ENCODE measurements at places on chromosomes 3 and 15.

GRCh38 chr3:46660543-46661523 lies 32.6 kb downstream of the ALS2CL start:
- H3K27me3 ChIP-seq = no peaks in the 10 kb centered on the region
- no peak overlapping the region for H3K4me3 ChIP-seq
- no peak overlapping the region for H3K27ac ChIP-seq
- no peak for DNase-seq

GRCh38 chr3:151316267-151316991 lies at the start of gene GPR87:
Gene GPR87 (minus strand): TSS chr3:151316820. CDS start chr3:151300100, 16,720 bp downstream.
- no peak for DNase-seq
- H3K36me3 ChIP-seq = no peaks in the 10 kb centered on the region
- H3K27me3 ChIP-seq = no peaks in the 10 kb centered on the region
- no peak within 1 kb of the TSS for H3K4me3 ChIP-seq
- H3K27ac ChIP-seq = no peak within 1 kb of the TSS
- no peaks in the 10 kb centered on the region for H3K4me1 ChIP-seq

- H3K27ac ChIP-seq = no peak overlapping the region
- H3K4me1 ChIP-seq = no peaks in the 10 kb centered on the region
- no peaks in the 10 kb centered on the region for H3K27me3 ChIP-seq
- no peak overlapping the region for H3K4me3 ChIP-seq
- DNase-seq = no peak
These were observed 57.9 kb downstream of the PRICKLE2 start for GRCh38 chr3:64167351-64167750.

DNA sequence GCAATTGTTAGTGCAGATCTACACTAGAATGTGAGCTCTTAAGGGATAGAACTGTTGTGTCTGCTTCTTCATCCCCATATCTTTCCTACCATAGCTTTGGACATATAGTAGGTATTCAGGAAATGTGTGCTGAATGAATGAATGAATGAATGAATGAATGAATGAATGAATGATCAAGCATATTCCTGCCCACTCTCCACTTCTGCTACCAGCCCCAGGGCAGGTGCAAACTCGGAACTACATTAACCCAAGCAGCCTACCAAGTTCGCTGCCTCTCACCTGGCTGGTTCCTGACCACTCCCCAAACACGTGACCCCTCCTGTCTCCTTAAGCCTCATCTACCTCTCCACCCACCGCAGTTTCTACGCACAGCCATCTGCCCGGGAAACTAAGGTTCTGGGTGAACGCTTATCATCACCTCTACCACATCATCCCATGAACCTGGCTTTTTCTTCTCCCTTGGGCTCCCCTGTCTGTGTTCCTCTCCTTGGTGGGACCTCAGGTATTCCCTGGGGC lies 26.8 kb downstream of the PAQR5 start:
- H3K4me1 ChIP-seq = no peaks in the 10 kb centered on the region
- no peak overlapping the region for H3K27ac ChIP-seq
- H3K4me3 ChIP-seq = no peak overlapping the region
- no peak for DNase-seq

- H3K27me3 ChIP-seq = no peaks in the 10 kb centered on the region
- no peaks in the 10 kb centered on the region for H3K4me1 ChIP-seq
- H3K4me3 ChIP-seq = no peak overlapping the region
- no peak for DNase-seq
These were observed 131.3 kb upstream of the CTDSPL start for GRCh38 chr3:37730383-37730782.

DNA sequence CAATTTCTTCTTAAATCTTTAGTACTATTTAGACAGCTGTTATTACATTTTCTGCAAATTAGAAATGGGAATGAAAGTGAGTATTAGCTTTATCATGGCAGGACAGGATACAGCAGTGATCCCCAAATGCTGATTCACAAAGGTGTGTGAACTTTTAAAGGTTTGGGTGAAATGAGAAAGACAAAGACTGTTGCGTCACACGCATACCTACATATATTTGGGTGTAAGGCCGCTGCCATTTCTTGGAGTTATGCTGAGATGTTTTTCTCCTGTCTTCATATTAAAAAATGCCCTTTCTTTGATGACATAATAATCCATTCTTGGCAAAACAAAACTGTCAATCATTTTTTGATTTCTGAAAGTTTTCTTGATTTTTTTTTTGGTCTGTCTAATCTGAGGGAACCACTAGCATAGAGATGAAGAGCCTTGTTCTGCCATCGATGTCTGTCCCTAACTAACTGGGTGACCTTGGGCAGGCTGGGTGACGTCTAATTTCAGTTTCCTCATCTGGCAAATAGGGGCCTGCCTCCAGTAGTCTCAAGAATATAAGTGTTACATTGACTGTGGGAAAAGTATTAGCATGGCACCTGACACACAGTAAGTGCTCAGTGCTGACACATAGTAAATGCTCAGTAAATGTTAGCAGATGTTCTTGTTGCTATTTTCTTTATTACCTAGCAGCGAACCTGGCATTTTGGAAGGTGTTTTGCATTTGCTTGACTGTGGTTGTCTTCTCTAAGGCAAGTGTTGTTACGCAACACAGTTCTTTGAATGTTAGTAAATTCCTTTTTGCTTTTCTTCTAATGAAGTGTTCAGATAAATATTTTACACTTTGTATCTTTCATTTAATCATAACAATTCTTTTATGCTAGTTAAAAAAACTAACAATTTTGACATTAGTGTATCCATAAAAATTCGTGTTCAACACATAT lies 5.0 kb downstream of the MITF start:
- no peak overlapping the region for H3K4me3 ChIP-seq
- H3K27ac ChIP-seq = no peak overlapping the region
- H3K27me3 ChIP-seq = peaks cover 19% of the 10 kb centered on the region
- peaks cover 60% of the 10 kb centered on the region for H3K4me1 ChIP-seq

- no peaks in the 10 kb centered on the region for H3K4me1 ChIP-seq
- H3K27ac ChIP-seq = no peak overlapping the region
- DNase-seq = no peak
These were observed 37.8 kb downstream of the SLC27A2 start for GRCh38 chr15:50219820-50220219.

- H3K27ac ChIP-seq = no peak overlapping the region
- H3K4me3 ChIP-seq = no peak overlapping the region
- no peaks in the 10 kb centered on the region for H3K36me3 ChIP-seq
- DNase-seq = no peak
- H3K4me1 ChIP-seq = peaks cover 8% of the 10 kb centered on the region
These were observed 40.6 kb downstream of the ITPR1 start for GRCh38 chr3:4533489-4534443.

GRCh38 chr3:13365390-13366379 lies 54.4 kb downstream of the NUP210 start:
- no peaks in the 10 kb centered on the region for H3K27me3 ChIP-seq
- H3K4me1 ChIP-seq = no peaks in the 10 kb centered on the region
- DNase-seq = no peak
- no peak overlapping the region for H3K27ac ChIP-seq

- H3K27me3 ChIP-seq = no peaks in the 10 kb centered on the region
- H3K4me1 ChIP-seq = peaks cover 65% of the 10 kb centered on the region
- no peaks in the 10 kb centered on the region for H3K36me3 ChIP-seq
- H3K27ac ChIP-seq = peak overlapping the region; percentile 93
- no peak overlapping the region for H3K4me3 ChIP-seq
These were observed 11.3 kb downstream of the TBC1D2B start for GRCh38 chr15:78065973-78066946.

GRCh38 chr15:40125950-40126349 lies 17.3 kb upstream of the BMF start:
- no peak for DNase-seq
- H3K4me1 ChIP-seq = no peaks in the 10 kb centered on the region
- H3K27ac ChIP-seq = no peak overlapping the region

DNA sequence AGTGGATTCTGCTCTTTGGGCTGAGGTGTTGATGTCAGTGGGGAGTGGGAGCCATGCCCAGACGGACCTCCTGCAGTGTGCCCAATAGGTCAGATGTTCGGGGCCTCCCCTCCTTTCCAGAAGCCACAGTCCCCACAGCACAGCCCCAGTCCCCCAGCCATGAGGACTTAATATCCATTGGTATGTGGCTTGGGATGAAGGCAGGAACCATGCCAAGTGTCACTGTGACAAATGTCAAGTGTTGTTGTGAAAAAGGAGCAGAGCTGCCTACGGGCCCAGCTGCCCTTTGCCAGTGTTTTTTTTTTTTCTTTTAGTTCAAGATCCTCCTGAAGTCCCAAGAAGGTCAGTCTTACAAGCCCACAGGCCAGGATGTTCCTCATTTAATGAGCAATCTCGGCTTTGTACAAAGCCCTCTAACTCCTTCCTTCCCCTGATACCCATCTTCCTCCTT lies 12.2 kb downstream of the SEMA3G start:
- no peak for DNase-seq
- no peaks in the 10 kb centered on the region for H3K27me3 ChIP-seq
- no peaks in the 10 kb centered on the region for H3K36me3 ChIP-seq
- no peak overlapping the region for H3K27ac ChIP-seq
- no peaks in the 10 kb centered on the region for H3K4me1 ChIP-seq

- H3K27ac ChIP-seq = no peak overlapping the region
- H3K36me3 ChIP-seq = no peaks in the 10 kb centered on the region
- no peak overlapping the region for H3K4me3 ChIP-seq
- DNase-seq = no peak
- no peaks in the 10 kb centered on the region for H3K4me1 ChIP-seq
These were observed 353.7 kb downstream of the CNTN6 start for GRCh38 chr3:1446531-1446930.

Data from thymus (tissue), 14 donors.